ENCODE measurements at places on chromosomes 3 and 15.

DNA sequence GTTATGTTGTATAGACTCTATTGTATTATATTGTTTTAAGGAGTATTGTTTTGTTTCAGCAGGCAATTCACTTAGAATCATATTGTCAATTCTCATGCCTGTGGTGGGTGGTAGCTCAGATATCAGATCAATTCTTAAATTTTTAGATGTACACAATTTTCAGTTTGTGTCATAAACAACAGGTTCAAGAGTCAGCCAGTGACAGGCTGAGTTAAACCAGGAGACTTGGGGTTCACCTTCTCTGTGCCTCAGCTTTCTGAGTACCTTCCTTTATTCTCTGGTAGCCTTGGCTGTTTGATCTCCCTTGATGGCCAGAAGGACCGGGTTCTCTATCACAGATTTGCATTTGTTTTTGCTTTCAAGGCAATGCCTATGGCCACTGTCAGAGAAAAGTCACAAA is 199.9 kb upstream of the KCNMB2 start:
- no peak for DNase-seq

GRCh38 chr3:184842433-184842832 is 30.5 kb downstream of the VPS8 start:
- no peak for DNase-seq

DNA sequence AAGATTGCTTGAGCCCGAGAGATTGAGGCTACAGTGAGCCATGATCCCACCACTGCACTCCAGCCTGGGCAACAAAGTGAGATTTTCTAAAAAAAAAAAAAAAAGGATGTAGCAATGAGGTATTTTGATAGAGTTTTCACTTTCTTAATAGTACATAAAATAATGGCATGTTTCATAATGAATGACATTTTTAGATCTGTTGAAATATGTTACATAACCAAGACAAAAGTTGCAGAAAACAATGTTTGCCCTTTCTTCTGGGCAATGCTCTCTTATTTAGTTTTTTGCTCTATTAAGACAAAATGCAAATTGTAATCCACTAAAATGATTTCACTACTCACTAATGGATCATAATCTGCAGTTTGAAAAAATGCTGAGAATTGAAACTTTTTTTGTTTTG is 4.4 kb upstream of the MAPK6 start:
- no peak for DNase-seq

GRCh38 chr15:91152896-91153581 is 53.0 kb downstream of the SV2B start:
- no peak for DNase-seq

DNA sequence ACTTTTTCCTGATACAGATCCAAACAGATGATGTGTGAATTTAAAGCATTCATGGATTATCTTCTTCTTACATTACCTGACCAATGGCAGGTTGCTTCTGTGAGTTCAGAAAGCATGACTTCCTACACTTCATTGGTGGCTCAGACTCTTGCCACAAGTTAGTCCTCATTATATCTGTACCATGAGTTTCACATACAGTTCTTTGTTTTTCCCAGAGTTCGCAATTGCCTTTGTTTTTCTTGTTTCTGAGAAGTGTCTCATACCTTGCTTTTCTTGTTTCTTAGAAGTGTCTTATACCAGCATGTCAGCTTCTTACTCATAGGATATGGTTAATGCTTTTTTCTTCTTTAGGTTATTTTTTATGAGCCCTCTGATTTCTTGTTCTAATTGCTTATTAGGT is 133.8 kb upstream of the TLE3 start:
- no peak for DNase-seq
